ENCODE measurements at places on chromosomes 11 and 22. TPM values are rescaled to one million over a fixed set of nuclear protein-coding genes. Genes with fewer than 3 reads are reported as not detected.
A peak's percentile ranks its signal among the peaks of the same experiment; 100 is the strongest.

- DNase-seq: no peak
Observed at GRCh38 chr11:129249923-129250322, 57.8 kb upstream of the ARHGAP32 start.

DNA sequence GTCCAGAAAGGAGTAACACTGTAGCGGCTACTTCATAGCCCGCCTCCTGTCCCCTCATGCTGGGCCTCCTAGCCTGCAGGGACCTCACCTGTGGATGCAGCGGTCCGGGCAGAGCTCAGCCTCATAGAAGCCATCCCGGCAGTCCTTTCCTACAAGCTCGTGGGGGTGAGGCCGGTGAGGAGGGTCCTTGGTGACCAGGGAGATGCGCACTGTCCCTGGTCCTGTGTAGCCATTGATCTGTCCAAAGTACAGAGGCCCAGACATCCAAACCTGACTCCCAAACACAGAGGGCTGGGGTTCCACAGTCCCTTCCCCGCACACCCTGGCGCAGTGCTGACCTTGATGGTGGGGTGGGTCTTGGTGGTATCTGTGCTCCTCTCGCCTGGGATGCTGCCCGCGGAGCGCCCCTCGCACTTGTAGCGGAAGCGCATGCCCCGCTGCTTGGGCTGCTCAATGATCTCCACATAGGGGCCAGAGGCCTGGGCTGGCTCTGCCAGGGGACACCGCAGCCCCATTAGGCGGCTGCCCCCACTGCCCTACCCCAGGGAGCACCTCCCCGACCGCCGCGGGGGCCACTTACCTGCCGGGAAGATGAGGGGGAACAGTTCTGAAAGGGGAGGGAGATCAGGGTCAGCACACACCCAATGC, 993 bp downstream of the RELA start:
- peak; percentile 84 for DNase-seq

DNA sequence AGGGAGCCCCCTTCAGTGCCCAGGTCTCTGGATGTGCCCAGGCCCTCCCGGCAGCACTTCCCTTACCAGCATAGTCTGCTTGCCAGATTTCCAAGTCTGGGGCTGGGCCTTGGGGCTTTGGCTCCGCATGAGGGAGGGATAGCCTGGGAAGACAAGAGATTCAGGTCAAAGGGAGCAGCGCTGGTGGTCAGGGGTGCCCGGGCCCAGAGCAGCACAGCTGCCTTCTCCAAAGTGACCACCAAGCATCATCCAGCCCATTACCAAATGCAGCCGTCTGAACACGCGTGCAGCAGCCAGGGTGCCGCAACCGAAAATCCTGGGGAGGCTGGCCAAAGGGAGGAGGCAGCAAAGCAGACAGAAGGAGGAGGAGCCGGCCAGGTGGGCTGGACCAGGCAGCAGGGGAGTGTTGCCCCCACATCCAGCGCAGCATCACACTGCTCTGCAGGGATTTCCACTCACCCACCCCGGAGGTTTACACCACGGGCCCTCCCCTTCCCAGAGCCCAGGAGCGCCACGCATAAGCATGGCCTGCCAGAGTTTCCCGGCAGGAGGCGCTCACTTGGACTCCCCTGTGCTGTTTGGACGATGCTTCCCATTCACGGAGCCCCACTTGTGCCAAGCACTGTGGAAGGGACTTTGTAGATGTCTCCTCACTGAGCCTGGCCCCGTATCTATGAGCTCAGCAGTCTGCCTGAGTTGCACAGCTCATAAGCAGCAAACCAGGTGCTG, 22.5 kb downstream of the TRIM29 start:
- no peak for DNase-seq

DNA sequence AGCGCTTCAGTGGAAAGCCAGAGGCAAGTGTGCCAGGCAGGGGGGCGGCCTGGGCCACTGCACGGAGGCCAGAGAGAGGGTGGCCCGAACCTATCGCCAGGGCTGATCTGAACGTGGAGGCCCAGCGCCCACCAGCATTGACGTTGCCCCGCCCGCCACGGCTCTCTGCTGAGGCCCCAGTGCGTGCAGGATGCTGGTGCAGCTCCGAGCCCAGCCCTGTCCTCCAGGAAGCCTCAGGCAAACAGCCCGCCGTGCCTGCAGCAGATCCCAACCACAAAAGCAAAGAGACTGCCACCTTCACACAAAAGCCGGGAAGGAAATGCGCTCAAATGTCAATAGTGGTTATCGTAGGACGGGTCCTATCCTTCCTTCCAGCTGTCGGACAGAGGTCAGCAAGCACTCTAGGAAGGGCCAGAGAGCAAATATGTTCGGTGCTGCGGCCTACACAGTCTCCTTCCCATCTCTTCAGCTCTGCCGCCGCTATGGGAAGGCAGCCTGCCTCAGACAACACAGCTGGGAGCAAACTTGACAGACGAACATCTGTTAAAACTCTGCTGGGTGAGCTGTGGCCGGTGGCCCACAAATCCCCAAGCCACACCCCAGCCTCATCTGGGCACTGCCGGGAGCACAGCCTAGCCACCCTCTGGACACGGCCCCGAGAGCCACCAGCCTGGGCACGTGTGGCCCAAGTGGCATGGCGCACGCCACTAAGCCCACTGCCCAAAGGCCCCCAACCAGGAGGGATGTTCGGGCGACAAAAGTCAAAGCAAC, 146.2 kb downstream of the CRYBB2 start:
- DNase-seq: peak; percentile 77

- DNase-seq: no peak
Observed at GRCh38 chr11:18223591-18224387, 12.8 kb downstream of the SAA4 start.

DNA sequence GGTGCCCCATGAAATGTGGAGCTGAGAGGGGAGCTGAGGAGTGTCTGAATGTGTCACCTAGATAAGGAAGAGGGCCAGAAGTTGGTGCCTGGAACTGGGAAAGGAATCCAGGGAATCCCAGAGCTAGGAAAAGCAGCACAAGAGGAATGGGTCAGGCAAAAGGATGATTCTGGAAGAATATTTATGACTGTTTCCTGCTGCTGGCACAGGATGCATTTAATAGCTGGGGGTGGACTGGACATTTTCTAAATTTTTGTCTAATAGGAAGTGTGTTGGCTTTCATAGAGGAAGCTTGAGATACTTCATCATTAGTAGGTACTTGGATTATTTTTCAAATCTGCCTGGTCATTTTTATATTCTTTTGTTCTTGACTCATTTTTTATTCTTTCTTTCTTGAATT, 17.4 kb upstream of the MRGPRX2 start:
- no peak for DNase-seq

- DNase-seq: no peak
Observed at GRCh38 chr22:42365942-42366695, 66.1 kb downstream of the NFAM1 start.

DNA sequence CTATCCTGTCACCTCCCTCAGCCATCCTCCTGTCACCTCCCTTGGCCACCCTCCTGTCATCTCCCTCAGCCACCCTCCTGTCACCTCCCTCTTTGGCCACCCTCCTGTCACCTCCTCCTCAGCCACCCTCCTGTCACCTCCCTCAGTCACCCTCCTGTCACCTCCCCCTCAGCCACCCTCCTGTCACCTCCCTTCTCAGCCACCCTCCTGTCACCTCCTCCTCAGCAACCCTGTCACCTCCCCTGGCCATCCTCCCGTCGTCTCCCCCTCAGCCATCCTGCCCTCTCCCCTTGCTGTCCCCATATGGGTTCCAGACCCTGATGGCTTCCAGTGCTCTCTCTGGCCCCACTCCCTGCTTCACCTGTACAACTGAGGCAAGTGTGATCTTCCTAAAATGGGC, 61.8 kb downstream of the SCUBE1 start:
- DNase-seq: no peak

GRCh38 chr11:114075891-114076441, 16.5 kb downstream of the ZBTB16 start:
- DNase-seq: no peak

GRCh38 chr11:43942662-43943371, 380 bp downstream of the C11orf96 start:
- DNase-seq: no peak

DNA sequence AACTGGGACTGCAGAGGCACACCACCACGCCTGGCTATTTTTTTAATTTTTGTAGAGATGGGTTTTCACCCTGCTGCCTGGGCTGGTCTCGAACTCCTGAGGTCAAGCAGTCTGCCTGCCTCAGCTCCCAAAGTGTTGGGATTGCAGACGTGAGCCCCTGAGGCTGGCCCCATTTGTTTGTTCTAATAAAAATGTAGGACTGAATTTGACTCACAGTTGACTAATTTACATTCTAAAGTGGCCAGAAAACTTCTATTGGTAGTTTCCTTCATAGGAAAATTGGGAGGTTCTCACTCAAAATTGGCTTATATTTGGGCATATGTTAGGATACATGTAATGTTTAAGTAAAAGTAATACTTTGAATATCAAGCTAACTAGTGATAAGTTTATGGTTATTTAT, 35.0 kb downstream of the PPFIA1 start:
- DNase-seq: no peak

DNA sequence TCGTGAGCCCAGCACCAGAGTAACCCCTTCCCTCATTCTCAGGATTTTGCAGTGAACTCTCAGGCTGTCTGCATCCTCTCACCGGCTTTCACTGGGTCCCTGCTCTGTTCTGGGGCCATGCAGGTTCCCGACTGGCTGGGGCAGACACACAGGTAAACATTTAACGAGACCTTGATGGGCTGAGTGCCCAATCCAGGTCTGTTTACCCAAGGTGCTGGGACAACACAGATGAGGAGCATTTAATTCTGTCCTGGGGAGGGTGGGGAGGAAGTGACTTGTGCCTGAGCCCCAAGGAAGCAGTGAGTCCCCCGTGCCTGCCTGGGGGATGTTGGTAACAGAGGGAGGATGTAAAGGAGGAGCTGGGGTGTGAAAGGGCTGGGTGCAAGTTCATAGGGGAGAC, 4.4 kb downstream of the BIK start:
- no peak for DNase-seq

GRCh38 chr11:114133548-114134329, 74.2 kb downstream of the ZBTB16 start:
- no peak for DNase-seq

DNA sequence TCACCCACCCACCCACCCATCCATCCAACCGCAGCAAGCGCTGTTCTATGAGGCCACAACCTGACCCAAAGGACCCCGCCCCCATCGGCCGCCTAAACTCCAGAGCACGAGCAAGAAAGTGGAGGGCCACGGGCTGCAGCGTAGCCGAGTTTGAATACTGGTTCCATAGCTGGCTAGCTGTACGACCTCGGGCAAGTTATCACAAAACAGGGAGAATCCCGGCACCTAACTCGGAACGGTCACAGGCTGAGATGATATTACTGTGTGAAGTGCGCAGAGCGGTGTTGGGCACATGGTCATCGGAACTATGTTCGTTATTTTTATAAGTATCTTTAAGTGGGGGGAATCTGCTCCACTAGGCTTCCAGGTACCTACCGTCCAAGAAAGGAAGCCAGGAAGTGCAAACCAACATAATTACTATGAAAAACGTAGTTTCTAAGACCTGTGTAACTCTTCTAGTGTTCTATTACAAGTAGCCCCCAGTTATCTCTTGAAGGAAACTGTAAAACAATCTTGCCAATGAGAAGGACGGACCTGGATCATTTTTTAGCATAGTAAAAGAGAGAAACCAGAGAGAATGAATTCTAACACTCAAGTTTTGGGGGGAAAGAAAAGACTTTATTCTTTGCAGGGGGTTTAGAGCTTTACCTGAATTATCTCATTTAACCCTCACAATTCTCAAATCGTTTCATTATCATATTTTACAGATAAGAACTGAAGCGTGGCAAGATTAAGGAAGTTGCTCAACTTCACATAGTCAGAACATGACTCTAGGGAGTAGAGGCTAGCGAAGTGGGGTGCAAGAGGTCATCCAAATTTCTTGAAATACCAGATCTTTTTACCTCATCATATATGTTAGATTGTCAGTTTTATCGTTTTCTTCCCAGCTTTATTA, 663 bp upstream of the BUD13 start:
- no peak for DNase-seq

GRCh38 chr11:26719289-26719973, 2.4 kb downstream of the SLC5A12 start:
- DNase-seq: no peak

DNA sequence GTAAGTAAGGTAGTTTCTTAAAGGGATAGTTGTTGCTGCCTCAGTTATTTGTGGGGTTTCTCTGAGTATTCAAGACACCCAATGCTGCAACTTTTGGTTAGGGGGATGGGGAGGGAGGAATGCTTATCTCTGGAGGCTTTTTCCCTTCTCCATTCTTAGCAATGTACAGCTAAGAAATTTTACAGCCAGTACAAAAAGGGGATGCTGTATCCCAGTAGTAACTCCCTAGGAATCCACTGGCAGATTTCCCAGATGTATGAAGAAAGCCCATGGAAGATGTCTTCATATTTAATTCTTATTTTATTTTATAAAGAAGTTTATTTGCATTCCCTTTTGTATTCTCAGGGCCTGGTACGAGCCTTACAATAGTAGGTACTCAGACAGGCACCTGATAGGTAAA, 154.8 kb downstream of the ENTHD1 start:
- no peak for DNase-seq

- DNase-seq: peak; percentile 76
Observed at GRCh38 chr11:8354622-8355415, 91.1 kb upstream of the LMO1 start.

GRCh38 chr11:124943254-124943616, 7.4 kb upstream of the HEPACAM start:
- DNase-seq: no peak

DNA sequence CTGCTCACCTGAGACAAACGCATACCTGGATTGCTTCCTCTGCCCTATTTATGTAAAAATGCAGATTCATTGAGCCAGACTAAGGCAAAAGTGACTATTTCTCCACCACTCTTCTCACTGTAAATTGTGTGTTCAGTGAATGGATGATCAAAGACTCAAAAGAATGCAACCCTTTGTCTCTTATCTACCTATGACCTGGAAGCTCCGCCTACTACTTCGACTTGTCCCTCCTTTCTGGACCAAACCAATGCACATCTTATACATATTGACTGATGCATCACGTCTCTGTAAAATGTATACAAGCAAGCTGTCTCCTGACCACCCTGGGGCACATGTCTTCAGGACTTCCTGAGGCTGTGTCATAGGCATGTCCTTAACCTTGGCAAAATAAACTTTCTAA, 418.0 kb upstream of the SYN3 start:
- DNase-seq: no peak

- DNase-seq: peak; percentile 96
Observed at GRCh38 chr22:45240810-45241631, at the start of gene KIAA0930. Gene KIAA0930 (minus strand): TSS chr22:45240894. CDS start chr22:45240703, 191 bp downstream.

RASGRP2 gene
- 252 TPM for polyA plus RNA-seq

IGLL1 gene
- not detected for polyA plus RNA-seq

BACE1 gene
- 2.1 TPM for polyA plus RNA-seq

KIAA1671 gene
- polyA plus RNA-seq: 1.0 TPM

SCGB1A1 gene
- polyA plus RNA-seq: not detected

CRYAB gene
- polyA plus RNA-seq: 26.1 TPM

KRTAP5-11 gene
- not detected for polyA plus RNA-seq

CAVIN3 gene
- polyA plus RNA-seq: 40.2 TPM

DLG2 gene
- polyA plus RNA-seq: 0.67 TPM

TMEM109 gene
- polyA plus RNA-seq: 53.6 TPM

GNAZ gene
- 5.7 TPM for polyA plus RNA-seq

RAB3IL1 gene
- 14.1 TPM for polyA plus RNA-seq

Measured in spleen (tissue), 13 donors.